ENCODE measurements at places on chromosomes 16 and 17.

DNA sequence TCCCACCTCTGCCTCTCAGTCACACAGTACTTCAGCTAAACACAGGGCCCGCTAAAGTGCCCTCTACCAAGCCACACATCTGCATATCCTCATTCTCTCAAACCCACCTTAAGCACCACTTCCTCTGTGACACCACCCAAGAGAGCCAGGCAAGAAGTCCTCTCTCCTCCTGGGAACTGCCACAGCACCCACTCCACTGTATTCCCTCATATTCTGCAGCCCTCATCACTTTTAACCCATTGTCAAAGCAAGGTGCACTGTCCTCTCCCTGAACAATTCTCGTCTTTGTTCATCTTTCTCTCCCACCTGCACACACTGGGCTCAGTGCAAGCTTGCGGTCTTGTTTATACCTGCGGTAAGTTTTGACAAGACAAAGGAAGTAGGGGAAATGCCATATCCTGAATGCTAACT lies 13.6 kb downstream of the CHD9 start:
- DNase-seq, result no peak

DNA sequence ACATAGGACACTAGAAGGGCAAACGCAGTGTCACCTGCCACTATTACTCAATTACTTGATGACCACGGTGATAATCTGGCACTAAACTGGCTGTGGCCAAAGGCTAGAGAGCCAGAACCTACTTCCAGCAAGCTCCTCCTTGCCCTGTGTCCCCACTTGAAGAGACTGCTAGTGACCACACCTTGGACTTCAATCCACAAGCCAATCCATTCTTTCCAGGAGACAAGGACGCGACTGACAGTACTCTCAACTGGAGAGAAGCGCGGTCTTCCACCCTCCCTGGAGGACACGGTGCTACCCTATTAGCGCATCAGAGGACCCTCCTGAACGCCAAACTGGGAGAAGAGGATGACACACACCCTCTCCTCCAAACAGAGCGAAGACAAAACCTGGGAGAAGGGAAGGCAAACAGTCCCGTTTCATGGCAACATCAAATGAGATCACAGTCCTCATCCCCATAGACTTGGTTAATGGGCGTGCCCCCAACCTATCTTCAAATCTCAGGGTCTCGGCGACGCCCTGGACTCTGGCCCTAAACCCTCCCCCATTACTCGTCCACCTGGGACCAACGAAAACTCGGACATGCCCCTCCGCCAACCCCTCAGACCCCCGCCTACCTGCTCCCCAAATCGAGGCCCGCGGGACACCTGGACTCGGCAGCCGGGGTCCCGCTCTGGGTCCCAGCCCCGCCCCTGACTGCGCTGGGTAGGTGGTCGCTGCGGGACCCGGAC lies 508 bp downstream of the FLCN start:
- DNase-seq, result no peak

GRCh38 chr16:80055831-80056230 lies 455.3 kb upstream of the MAF start:
- no peak for DNase-seq

DNA sequence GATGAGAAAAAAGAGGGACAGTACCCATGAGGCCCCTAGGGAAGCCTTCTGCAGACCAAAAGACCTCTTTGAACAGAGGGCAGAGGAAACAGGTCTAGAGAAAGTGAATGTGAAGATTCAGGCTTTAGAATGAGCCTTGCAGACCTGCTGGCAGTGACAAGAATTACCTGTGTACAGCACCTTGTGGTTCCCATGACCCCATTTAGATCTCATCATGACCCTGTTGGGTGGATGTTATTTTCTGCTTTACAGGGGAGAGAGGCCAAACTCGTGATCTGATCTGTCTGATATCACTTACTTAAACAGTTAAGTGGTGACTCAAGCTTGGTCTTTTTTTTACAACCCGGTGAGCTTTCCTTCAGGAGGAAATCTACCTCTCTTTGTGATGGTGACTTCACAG lies 81.9 kb downstream of the UTP18 start:
- DNase-seq, result no peak

DNA sequence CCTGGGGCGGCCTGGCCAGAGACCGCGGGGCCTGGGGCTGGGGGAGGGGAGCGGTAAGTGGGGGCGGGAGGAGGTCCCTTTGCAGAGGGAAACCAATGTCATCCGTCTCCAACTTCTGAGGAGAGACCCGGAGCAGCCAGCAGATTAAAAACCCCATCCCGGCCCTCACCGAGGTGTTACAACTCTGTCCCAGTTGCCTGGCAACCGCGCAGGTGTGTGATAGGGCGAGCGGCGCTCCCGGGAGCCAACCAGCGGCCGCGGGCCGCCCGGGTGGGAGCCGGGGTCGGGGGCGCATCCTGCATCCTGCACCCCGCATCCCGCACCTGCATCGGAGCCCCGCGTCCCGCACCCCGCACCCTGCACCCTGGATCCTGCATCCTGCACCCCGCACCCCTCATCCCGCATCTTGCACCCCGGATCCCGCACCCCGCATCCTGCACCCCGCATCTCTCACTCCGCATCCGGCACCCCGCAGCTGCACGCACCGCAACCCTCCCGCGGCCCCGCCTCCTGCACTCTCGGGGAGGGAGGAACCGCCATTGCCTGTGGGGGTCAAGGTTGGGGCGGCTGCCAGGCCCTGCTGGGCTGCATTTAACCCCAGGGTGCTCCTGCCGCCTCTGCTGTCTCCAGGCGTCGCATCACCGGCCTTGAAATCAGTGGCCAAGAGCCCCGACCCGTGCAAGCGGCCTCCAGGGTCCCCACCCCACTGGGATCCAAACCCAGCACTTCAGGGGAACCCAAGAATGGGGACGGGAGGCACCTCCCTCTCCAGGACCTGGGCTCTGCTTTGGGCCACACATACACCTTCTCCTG lies 47.3 kb downstream of the RTN4RL1 start:
- no peak for DNase-seq

- peak; percentile 42 for DNase-seq
Measured at GRCh38 chr17:8409966-8410882, 12.6 kb upstream of the RNF222 start.

GRCh38 chr16:68744744-68745280 lies 7.7 kb downstream of the CDH1 start:
- peak; percentile 99 for DNase-seq

DNA sequence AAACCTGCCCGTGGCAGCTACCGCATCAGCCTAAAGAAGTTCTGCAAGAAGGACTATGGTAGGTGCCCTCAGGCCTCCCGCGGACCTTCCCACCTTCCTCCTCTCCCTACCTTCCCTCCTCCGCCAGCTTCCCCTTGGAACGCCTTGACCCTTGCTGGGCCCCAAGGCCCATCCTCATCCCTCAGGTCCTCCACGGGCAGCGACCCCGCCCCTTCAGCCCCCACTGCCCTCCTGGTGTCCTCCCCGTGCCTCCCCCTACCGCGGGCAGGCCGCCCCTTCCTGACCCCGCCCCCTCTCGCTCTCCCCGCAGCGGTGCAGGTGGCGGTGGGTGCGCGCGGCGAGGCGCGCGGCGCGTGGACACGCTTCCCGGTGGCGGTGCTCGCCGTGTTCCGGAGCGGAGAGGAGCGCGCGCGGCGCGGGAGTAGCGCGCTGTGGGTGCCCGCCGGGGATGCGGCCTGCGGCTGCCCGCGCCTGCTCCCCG lies 1.4 kb upstream of the TBC1D24 start:
- DNase-seq, result no peak

- DNase-seq, result no peak
Measured at GRCh38 chr16:53792161-53792951, 88.4 kb downstream of the FTO start.

DNA sequence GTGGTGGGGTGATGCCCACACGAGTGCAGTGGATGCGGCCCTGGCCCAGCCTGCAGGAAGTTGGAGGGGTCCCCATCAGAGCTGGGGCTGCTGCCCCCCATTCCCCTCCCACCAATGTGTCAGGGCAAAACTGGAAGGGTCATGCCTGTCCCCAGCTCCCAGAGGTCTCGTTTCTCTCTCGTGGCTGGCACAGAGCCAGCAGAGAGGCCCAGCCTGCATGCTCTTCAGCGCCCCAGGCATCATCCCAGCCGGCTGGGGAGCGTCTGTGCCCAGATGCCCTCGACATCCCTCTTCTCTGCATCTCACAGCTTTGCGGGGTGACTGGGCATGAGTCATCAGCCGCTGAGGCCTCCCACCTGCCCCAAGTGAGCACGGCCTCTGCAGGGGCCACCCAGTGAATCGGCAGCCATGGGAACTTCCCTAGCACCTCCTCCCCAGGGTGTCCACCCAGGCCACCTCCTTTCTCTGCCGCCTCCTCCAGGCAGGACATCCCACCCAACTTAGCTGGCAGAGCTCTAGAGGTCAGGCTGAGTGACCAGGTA lies 9.8 kb upstream of the CSNK1D start:
- DNase-seq, result peak; percentile 64

DNA sequence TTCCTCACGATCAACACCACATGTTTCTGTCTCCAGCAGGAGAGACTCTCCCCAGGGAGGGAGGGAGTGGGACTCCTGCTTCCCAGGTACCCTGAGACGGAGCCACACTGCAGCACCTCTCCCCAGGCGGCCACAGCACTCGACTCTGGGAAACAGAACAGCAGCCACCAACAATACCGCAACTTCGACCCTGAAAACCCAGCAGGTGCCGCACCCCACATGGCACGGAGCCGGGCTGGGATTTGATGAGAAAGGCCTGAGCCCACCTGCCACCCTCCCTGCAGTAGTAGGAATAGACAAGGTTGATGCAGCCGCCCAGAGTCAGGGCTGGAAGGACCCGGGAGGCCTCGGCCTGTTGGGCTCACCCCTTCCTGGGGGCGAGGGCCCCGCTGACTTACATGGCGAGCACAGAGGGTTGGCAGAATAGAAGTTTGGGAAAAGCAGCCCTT lies 14.4 kb downstream of the GALNS start:
- no peak for DNase-seq

- DNase-seq, result no peak
Measured at GRCh38 chr16:5508371-5508770, 410.8 kb upstream of the EEF2KMT start.

- no peak for DNase-seq
Measured at GRCh38 chr17:77450742-77451244, 310.0 kb downstream of the SEC14L1 start.

- no peak for DNase-seq
Measured at GRCh38 chr16:82027629-82028064, 7.4 kb upstream of the HSD17B2 start.

DNA sequence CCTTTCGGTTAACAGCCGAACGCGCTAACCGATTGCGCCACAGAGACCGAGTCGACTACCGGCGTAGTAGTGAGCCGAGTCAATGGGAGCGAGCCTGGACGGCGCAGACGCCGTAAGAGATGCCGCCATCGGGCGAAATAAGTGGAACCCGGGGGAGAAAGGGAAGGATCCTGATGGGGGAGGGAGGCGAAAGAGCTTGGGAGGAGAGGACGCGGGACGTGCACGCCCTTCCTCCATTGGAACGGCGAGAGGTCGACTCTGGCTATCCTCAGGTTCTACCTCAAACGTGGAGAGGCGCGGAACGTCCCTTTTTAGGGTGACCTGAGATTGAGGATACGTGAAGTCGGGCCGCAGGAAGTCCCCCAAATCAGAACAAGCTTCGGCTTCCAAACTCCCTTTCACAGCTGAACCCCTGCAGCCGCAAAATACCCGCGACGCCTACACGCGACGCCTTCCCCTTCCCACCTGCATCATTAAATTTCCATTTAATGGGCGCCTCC lies 683 bp upstream of the PSMB3 start:
- peak; percentile 86 for DNase-seq

- DNase-seq, result peak; percentile 11
Measured at GRCh38 chr17:43846221-43846712, 709 bp upstream of the CD300LG start.

GRCh38 chr17:6422654-6423241 lies 12.2 kb downstream of the AIPL1 start:
- no peak for DNase-seq

DNA sequence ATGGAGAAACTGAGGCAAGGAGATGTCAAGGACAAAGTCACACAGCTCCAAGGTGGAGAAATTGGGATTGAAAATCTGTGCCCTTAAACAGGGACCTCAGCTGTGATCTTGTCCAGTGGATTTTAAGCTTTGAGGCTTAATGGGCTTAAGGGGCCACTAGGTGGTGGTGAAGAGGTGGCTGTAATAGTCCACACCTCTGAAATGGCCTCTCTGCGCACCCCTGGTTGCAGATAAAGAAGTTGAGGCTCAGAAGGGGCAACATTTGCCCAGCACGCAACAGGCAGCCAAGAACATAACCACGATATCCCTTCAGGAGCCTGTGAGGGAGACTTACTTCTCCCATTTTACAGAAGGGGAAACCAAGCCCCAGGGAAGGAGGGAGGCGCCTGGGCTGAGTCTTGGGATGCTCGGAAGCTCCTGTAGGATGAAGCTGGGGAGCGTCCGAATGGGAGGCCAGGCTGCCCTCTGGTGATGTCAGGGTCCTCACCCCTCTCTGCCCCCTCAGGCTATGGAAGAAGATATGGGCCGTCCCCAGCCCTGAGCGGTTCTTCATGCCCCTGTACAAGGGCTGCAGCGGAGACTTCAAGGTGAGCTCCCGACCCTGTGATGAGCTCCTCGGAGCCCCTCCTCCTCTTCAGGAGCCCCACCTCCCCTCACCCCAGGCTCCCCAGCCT lies 43.7 kb downstream of the IL21R start:
- no peak for DNase-seq

GRCh38 chr17:4460661-4461060 lies 26.9 kb downstream of the SPNS3 start:
- DNase-seq, result no peak

- DNase-seq, result peak; percentile 68
Measured at GRCh38 chr16:24015923-24016322, 180.1 kb downstream of the PRKCB start.

DNA sequence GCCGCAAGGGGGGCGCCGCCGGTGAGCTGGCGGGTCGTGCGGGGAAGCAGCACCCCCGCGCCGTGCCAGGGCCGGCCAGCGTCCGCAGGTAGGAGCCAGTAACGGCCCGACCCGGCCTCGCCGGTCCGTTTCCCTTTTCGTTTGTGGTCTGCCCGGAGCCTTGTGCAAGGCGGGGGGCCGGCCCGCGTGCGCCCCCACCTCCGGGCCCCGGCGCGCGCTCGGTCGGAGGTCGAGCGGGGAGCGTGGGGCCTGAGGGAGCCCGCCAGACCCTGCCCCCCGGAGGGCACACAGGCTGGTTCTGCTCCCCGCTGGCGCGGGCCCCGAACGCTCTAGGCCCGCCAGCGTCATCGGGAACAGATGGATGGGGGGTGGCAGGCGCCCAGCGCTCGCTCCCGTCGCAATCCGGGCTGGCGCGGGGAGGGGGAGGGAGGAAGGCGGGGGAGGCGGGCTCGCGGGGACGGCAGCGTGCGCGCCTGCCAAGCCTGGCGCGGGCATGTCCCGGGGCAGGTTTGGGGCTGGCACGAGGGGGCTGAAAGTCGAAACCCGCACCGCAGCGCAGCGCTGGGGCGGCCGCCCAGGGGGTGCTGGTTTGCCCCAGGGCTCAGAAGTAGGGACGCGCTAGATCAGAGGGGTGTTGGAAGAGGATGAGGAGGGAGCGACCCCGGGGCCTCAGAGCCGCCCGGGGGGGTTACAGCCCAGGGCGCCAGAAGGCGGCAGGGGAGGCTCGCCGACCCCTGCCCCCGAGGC lies 1.5 kb upstream of the GSE1 start:
- DNase-seq, result peak; percentile 55

DNA sequence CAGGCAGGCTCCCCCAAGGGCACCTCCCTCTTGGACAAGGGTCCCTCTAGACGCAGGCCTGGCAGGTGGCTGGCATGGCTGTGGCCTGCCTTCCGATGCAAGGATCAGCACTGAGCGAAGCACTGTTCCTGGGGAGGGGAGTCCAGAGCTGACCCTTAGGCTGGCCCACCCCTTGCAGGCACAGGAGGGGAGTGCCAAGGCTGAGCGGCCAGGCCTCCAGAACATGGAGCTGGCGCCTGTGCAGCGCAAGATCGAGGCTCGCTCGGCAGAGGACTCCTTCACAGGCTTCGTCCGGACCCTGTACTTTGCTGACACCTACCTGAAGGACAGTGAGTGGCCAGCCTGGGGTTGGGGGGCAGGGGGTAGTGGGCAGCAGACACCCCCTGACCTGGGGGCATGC lies 16.8 kb upstream of the MYO15B start:
- no peak for DNase-seq

Data from DMS153 (cell line).